ENCODE measurements at places on chromosomes 2 and 18.

- no peak for DNase-seq
Observed at GRCh38 chr2:200839513-200839912, 24.9 kb downstream of the CLK1 start.

DNA sequence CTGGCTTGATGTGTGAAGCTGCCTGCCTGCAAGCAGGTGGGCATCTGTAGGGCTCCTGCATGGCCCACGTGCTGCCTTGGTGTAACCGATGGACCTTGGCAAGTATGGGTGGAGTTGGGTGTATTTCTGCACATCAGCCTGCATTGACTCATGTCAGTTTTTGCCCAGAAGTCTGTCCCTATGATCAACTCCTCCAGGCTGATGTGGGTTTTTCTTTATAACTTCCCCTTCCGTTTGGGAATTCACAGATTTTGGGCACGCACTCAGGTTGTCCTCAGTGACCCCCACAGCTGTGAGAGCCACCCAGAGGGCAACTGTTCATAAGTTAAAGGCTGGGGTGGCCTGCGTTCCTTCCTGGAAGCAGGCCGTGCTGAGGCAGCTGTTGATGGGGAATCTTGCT is 123.3 kb downstream of the NCK2 start:
- no peak for DNase-seq

GRCh38 chr2:136025057-136025973 is 39.9 kb upstream of the DARS1 start:
- DNase-seq: peak; percentile 6

- no peak for DNase-seq
Observed at GRCh38 chr2:42922790-42923579, 130.6 kb upstream of the HAAO start.

GRCh38 chr2:81528852-81529480 is 1224.4 kb upstream of the LRRTM1 start:
- no peak for DNase-seq

- no peak for DNase-seq
Observed at GRCh38 chr2:47016172-47016913, 100.7 kb upstream of the MCFD2 start.

- no peak for DNase-seq
Observed at GRCh38 chr2:108944601-108945331, 44.3 kb downstream of the EDAR start.

- DNase-seq: peak; percentile 19
Observed at GRCh38 chr2:241507430-241508239, 749 bp downstream of the STK25 start.

DNA sequence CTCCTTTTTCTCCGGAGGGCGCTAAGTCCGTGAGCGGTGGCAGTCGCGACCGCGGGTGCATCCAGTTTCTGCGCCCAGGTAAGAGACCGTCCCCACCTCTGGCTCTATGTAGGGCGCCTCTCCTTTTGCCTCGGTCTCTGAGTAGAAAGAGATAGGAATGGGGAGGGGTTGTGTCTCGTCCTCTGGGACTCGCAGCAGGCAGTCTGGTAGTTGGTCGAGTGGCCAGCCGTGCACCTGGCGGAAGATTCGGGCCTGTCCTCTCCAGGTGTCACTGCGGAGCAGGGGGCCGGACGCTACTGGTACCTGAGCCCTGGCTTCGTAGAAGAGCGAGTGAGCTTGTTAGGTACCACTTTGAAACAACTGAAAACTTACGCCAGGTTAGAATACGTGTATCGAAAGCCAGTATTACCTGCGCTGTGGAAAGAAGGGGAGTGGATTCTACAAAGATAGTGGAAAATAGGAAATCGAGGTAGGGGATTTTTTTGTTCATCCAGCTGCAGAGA is 403 bp downstream of the MAP2 start:
- no peak for DNase-seq

DNA sequence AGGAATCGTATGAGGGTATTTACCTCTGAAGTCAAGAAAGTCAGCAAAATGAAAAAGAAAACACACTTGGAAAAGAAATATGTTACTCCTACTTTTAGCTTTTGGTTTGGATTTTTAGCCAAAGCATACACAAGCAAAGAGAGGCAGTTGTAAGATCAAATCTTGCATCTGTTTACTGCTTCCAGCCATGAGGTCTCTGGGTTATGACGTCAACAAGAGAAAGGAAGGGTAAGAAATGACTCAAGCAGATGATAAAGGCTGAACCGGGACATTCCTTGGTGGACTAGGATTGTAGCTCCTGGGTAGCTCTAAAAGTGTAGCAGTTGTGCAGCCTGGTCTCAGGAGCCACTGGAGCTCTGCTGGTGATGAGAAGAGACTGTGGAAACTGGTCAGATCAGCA is 16.8 kb downstream of the CTNNA2 start:
- DNase-seq: no peak

DNA sequence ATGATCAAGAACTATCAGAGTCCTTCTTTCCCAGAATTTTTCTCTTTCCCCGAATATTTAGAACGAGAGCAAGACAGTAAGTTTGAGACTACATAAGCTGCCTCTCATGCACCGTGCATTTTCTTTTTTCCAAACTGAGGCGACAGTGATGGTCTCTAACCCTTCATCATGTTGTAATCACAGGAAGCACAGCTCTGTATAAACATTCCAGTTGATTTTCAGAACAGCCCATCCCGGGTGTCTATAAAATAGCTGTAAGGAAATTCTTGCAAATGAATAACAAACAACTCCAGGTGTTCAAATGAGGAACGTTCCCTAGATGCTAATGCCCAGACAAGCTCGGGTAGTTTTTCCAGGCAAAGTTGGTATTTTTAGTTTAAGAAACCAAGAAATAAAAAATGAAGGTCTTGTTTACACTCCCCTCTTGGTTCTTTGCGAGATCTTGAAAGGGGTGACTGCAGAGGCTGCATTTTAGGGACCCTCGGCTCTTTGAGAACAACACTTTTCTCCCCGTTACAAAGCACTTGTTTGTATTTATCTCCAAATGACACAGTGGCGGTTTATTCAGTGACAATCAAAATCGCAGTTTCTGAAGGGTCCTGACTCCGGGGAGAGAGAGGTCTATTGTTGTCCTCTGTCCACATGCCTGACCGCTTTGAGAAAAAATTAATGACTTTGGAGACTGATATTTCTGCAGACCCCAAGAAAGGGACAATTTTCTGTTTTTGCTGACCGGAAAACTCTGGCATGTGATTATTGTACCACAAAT is 101.1 kb upstream of the NCK2 start:
- DNase-seq: no peak

GRCh38 chr2:74333175-74333574 is 10.0 kb downstream of the SLC4A5 start:
- DNase-seq: no peak

DNA sequence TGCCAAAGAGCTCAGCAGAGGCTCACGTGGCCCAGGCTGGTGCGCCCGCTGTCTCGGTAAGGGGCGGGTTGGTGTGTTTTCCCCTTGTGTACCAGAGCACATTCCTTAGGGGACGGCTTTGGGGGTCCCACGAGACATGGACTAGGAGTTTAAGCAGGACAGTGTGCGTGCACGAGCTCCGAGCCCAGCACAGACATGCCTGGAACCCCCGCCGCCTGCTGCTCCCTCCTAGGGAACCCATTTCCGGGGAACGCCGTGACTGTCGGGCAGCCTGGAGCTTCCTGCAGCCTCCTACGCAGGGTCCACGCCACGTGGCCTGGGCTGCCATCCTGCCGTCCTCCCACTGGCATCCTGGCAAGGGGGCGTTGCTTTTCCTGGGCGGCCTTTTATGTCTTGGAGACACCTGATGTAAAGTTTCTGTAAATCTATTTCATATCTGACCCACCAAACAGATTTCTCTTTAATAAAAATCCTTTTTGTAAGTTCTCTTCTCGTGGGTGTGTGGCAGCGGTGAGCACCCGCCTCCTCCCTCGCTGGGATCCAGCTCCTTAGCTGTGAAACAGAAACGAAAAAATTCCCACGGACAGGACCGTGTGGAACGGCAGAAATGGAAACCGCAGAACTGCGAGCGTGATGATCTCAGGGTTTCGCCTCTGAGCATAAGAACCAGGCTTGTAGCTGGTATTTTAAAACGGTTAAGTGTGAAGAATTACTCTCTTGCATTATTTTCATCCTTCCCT is 43.5 kb upstream of the KCNG2 start:
- no peak for DNase-seq

GRCh38 chr2:176553685-176554100 is 284.5 kb downstream of the MTX2 start:
- DNase-seq: no peak

- no peak for DNase-seq
Observed at GRCh38 chr2:120734930-120735651, 577 bp upstream of the GLI2 start.

DNA sequence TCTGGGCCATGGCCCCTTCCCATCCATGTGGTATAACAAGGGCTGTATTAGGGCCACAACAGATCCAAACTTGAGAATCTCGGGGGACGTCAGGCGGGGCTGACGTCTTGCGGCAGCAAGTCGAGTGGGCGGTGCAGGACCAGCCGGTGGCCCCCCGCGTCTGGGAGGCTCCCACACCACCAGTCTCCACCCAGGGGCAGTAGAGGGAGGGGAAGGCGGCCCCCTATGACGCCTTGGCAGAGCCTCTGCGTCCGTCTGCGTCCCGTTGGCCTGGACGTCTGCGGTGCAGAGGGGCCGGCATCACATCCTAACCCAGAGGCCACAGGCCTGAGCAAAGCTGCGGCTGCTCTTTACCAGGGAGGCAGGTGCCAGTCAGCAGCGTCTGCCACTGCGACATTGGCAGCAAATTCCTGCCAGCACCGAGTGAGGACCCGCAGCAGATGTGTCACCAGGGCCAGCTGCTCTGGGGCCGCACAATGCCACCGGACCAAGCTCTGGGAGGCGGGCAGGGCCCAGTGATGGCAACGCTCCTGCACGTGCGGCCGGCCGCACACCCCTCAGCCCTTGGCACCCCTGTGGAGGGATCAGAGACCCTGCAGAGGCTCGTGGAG is 73.8 kb downstream of the KCNG2 start:
- no peak for DNase-seq

DNA sequence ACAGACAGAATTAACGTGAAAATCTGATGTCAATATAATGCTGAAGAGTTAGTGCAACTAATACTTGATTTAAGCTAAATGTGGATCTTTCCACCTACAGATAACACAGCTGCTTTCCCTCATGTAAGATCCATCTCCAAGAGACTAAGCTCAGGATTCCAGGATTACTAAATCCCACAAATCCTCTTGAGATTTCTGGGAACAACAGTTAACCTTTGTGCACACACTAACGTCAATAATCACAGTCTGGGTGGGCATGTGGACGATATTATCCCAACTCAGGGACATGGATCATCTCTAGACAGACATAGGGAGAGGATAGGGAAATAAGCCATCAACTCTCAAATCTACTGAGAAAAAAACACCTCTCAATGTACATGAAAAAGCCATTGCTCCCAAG is 432.6 kb downstream of the SATB2 start:
- DNase-seq: no peak

GRCh38 chr2:182999348-183000028 is 38.8 kb downstream of the NCKAP1 start:
- no peak for DNase-seq
